Natural killer cell (primary cell): ENCODE measurements at places on chromosomes 5 and 9. TPM values are rescaled to one million over a fixed set of nuclear protein-coding genes. Genes with fewer than 3 reads are reported as not detected.
A peak's percentile ranks its signal among the peaks of the same experiment; 100 is the strongest.

GRCh38 chr5:135392256-135392655, 6.8 kb downstream of the MACROH2A1 start:
- peaks cover 10% of the 10 kb centered on the region for H3K36me3 ChIP-seq
- peak overlapping the region; percentile 4 for H3K27ac ChIP-seq
- no peak for DNase-seq
- H3K27me3 ChIP-seq: no peaks in the 10 kb centered on the region
- peaks cover 55% of the 10 kb centered on the region for H3K4me1 ChIP-seq
- no peak overlapping the region for H3K4me3 ChIP-seq

GRCh38 chr5:78569441-78569840, 79.1 kb downstream of the LHFPL2 start:
- H3K27ac ChIP-seq: no peak overlapping the region
- no peak overlapping the region for H3K4me3 ChIP-seq
- H3K27me3 ChIP-seq: no peaks in the 10 kb centered on the region
- DNase-seq: no peak

Gene PCDHA11
- total RNA-seq: not detected

Gene DDX4
- not detected for total RNA-seq

Gene SHLD3
- total RNA-seq: 16.7 TPM
